ENCODE measurements at places on chromosomes 16 and 17.

- DNase-seq, result no peak
Observed at GRCh38 chr17:75815399-75815798, 28.8 kb downstream of the UNC13D start.

DNA sequence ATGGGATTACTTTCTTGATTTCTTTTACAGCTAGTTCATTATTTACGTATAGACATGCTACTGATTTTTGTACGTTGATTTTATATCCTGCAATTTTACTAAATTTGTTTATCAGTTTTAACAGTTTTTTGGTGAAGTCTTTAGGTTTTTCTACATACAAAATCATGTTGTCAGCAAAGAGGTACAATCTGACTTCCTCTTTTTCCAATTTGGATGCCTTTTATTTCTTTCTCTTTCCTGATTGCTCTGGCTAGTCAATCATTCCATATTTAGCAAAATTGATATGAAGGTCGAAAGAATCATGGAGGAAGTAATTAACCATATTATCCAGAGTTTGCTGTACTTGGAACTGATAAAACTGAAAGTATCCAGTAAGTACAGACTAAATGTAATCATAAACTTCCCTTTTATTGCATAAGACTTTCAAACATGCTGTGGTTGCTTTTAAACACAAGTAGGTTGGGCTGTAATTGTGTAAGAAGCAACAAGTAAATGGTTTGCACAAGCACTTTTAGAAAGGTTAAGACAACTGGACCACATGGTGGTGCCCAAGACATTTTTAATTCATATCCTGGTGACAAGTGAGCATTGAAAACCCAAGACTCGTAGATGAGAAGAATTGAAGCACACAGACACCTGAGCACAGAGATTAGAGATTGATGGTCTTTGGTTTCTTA, 8.4 kb downstream of the GDE1 start:
- DNase-seq, result no peak

DNA sequence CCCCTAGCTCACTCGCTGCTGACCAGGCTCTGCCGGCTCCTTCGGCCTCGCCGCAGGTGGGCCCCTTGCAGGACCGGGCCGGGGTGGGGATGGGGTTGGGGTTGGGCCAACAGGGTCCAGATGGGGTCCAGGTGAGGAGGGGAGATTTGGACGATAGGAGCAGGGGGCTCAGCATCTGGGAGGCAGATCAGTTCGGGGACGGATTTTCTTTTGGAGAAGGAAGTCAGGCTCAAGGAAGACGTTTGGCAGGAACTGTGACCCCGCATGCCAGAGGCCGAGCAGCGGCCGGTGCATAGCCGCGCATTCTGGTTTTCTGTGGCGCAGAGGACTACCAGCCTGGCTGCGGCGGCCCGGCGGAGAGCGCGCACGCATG, 845 bp upstream of the ALDOA start:
- no peak for DNase-seq

DNA sequence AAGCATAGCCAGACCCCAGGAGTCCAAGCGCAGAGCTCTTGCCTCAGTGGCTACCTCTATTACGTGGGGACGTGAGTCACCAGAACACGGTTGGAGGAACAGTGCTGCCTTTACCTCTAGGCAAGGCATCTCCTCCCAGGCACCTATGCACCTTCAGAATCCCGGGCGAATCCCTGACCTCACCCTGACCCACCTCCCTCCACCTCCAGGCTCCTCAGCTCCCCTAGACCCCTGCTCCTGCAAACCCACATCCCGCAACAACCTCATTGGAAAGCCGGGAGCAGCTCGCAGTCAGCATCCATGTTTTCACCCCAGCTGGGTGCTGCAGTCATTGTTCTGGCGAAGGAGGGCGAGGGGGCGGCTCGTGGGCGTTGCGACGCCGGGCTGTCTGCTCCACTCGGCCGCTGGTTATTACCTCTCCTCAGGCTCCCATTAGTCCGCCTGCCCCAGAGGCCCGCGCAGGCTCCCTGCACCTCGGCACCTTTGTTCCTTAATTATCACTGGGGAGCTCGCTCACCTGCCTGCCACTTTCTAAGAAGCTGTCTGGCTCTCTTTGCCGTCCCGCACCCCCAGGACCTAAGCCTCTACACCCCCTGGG, 24.6 kb upstream of the DLX4 start:
- no peak for DNase-seq

GRCh38 chr17:15431766-15432165, 35.7 kb downstream of the CDRT4 start:
- no peak for DNase-seq

GRCh38 chr17:32502710-32503109, 15.9 kb downstream of the CDK5R1 start:
- no peak for DNase-seq

- no peak for DNase-seq
Observed at GRCh38 chr17:57195785-57196460, 60.4 kb upstream of the MSI2 start.

GRCh38 chr17:37888881-37889280, 35.3 kb upstream of the TBC1D3K start:
- no peak for DNase-seq

- no peak for DNase-seq
Observed at GRCh38 chr17:33464669-33465280, 171.7 kb upstream of the ASIC2 start.

DNA sequence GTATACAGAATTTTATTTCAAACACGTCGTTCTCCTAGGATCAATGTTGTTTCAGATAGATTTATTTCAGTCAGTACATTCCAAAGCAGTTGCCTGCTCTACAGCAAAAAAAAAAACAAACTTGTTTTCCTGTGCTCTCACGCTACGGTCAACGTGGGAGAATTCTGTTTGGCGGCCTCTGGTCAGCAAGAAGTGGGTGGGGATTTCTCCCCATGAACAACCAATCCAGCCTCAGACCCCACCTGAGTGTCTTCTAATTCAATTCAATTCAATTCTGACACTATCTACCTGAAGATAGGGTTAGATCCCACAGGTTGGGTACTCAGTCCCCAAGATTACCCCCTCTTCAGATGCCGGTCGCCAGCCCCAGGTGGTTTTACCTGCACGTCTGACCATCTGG, 22.1 kb downstream of the C17orf58 start:
- DNase-seq, result no peak

GRCh38 chr17:64147110-64148016, 17.4 kb upstream of the ERN1 start:
- DNase-seq, result no peak

DNA sequence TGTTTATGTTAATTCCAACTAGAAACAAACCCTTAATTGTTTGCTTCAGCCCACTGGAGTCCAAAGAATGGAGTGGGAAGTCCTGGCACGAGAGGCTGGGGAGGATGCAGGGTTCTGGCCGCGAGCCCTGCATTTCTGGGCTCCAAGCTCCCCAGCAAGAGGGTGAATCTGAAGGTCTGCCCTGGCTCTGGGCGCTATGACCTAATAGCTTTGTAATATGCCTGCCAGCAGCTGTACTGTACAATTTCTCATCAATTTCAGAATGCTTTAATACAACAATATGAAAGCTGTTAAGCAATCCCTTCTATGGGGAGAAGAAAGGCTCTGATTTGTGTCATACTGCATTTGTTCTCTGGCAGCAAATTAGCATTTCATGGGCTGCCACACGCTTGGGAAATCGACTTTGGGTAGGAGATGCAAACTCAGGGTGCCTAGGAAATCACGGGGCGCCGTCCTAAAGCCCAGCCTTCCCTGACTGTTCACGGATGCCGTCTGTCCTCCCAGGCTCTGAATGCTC, 43.8 kb downstream of the NDEL1 start:
- no peak for DNase-seq

DNA sequence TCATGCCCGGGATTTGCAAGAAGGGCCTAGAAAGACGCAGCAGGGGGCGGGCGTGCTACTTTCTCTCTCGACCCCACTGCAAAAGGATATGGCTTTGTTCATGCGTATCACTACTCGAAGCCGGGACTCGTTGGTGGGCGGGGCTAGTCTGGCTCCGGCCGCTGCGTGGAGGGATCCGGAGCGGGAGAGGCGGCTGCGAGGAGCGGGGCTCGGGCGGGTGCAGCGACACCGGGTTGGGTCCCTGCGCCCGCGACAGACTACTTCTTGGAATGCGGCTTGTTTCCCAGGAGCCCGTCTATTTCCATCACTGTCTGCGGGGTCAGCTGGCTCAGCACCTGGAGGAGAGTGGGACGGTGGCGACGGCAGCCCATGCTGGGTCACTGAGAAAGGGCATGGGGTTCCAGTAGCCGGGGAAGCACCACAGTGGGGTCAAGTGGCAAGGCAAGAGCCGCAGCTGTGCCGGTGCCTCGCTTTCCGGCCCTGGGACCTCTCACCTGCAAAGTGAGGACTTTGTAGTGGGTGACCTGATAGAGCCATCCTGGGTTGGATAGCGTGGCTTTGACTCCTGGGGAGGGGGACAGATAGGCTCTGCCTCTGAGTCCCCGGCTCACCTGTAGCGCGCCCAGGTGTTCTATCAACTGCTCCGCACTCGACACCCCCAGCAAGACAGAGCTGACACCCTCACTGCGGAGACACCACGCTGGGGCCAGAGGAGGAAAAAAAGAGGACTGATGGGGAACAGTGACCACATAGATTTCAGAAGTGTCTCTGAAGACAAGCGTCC, 6.6 kb downstream of the KCNAB3 start:
- DNase-seq, result peak; percentile 72

DNA sequence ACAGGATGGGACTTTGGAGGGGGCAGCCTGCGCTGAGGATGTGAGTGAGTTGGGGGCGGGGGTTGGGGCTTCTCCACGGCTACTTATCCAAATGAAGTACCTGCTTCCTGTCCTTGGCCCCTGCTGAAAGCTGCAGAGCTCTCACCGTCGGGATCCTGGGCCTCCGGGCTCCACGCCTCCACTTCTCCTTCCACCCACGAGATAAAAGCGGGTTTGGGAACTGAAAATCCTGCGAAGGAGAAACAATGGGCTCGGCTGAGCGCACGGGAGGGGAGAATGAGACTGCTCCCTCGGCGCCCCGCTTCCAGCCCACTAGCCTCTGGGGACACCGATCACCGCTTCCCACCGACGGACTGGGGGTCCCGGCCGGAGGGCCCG, 486 bp downstream of the ZNF785 start:
- no peak for DNase-seq

- DNase-seq, result no peak
Observed at GRCh38 chr16:8854298-8854948, 14.4 kb downstream of the CARHSP1 start.

DNA sequence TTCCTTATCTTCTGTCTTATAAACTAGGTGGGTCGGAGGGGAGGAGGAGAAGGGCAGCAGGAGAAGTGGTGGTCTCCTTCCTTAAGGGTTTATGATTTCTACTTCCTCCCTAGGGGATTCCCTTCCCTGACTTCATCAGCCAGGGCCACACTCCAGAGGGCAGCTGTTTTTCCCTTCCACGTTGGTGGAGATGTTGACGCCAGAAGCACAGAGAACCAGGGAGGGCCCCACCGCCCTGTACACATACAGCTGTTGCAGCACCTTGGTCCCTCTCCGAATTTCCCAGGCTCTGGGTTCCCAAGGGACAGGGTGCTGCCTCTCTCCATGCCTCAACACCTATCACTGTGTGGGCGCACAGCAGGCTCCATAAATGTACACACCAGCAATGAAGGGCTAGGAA, 5.6 kb upstream of the SLC6A4 start:
- no peak for DNase-seq

DNA sequence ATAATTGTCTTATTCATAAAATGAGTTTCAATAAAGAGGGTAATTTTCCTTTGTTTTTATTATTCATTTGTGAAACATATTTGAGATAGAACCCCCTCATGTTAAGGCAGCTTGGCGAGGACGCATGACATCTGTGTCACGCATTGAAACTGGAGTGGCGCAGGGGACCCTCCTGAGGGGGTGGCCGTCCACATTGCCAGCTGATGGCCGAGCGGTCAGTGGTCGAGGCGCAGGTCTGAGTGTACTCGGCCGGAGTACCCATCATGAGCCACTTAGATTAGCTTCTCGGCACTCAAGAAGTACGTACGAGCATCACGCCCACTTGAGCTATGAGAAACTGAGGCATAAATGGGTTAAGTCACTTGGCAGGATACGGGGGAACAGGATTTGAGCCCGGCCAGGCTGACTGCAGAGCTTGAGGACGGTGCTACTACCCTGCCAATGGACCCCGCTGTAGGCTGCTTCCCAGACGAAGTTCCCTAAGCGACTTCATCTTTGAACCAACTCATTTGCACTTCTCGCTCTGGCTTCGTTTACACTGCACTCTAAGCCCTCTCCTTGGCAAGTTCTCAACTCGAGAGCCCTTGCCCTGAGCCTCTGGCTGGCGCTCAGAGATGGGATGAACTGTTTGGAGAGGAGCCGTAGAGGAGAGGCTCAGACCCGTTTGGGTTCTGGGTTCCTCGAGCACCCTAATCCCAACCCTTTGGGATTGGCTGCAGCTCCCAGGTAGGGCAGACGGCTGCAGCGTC, 91.8 kb downstream of the SDK2 start:
- DNase-seq, result no peak

DNA sequence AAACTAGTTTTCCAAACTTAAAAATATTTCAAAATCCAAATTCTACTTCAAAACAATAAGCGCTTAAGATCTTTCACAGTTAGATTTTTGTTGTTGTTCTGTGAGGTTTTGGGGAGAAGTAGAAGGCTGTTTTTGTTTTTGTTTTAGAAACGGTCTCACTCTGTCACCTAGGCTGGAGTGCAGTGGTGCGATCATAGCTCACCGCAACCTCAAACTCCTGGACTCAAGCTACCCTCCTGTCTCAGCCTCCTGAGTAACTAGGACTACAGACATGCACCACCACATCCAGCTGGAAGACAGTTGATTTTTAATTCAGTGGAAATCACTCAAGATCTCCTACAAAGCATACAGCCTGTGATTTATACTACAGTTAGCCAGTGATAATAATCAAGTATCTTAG, 2.7 kb downstream of the SHCBP1 start:
- DNase-seq, result no peak

- no peak for DNase-seq
Observed at GRCh38 chr16:48101069-48101674, 54.6 kb downstream of the ABCC12 start.

DNA sequence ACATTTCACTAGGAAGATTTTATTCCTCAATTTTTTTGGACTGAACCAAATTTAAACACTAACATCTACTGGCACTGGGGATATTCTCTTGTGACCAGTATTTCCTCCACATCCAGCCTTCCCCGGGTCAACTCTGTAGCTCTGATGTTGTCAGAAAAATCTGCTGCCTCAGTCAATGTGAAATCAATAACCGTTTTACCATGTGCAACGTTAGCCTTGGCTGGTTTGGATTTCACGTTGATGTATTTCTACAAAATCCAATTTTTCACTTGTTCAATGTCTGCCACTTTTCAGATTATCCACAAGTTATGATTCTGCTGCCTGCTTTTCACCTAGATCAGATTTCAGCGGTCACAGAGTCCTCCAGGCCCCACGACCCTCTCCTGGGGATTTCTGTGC, 7.1 kb downstream of the SGCA start:
- no peak for DNase-seq

DNA sequence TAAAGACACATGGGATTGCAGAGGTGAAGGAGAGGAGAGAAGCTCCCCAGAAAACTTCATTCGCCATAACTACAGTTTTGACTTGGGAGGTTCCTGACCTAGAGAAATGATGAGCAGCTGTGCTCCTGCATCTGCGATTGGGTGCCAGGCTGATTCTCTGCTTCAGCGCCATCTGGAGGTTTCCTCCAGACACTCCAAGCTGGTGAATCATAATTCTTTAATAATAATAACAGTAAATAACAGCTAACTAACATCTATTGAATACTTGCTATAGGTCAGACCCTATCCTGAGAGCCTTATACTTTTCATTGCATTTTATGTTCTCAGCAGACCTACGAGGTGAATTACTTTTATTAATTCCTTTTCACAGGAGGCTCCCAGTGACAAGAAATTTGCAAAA, 575.8 kb downstream of the TOX3 start:
- DNase-seq, result no peak

GRCh38 chr16:73543331-73543969, 495.5 kb upstream of the ZFHX3 start:
- no peak for DNase-seq

- DNase-seq, result no peak
Observed at GRCh38 chr16:19113577-19114358, at the start of gene ITPRIPL2. ITPRIPL2 (plus strand) TSS chr16:19113964; CDS start chr16:19114462, 498 bp downstream.
